ENCODE measurements at places on chromosomes 5 and 9.

GRCh38 chr5:80268916-80269315 lies 13.1 kb upstream of the SERINC5 start:
- no peak for DNase-seq

DNA sequence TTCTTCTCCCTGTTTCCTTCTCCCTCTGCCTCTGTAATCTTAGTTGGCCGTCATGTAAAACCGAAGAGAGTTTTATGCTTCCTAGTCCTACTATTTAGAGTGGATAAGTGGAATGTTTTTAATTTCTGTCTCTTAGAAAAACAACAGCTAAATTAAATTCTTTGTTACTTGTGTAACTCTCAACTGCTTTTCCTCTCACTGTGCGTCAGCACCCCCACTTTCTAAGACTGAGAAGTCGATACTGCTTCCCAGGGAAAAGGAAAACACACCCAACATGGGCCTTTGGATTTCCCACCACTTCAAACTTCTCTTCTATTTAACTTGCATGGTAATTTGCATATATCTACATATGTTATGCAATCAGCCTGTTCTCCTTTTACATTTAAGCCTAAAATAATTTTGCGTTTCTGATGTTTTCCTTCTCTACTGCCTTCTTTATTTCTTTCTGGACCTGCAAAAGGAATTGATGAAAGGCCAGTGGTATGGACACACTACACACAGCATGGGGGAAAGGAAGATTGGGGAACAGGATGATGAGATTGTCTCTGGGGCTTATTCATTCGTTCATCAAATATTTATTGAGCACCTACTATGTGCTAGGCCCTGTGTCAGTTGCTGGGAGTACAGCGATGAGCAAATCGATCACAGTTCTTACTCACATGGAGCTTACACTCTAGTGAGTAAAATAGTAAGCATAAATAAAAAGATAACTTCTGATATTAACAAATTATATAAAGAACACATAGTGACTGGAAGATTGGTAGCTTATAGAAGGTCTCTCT lies 52.5 kb upstream of the CTNNA1 start:
- no peak for DNase-seq

DNA sequence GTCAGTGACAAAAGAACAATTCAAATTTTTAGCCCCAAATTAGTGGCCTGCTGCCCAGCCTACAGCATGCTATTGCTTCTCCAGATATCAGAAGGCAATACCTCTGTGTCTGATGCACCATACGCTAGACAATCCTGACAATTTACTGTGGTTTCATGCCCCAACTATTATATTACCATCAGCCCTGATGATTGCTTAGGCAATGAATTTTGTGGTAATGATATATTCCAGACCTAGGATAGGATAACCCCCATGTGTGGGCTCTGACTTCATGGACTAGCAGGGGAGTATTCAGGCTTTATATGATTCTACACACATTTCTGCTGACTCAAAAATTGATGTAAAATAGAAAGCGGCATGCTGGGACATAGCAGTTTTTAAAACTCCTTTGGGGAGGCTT lies 168.7 kb upstream of the FST start:
- DNase-seq: no peak

GRCh38 chr9:133794016-133794760 lies 56.0 kb upstream of the SARDH start:
- DNase-seq: no peak

GRCh38 chr9:98039607-98040017 lies 16.9 kb upstream of the NANS start:
- DNase-seq: no peak

GRCh38 chr9:72251589-72251988 lies 102.3 kb downstream of the GDA start:
- DNase-seq: no peak
